ENCODE measurements at places on chromosomes 3 and 15.

DNA sequence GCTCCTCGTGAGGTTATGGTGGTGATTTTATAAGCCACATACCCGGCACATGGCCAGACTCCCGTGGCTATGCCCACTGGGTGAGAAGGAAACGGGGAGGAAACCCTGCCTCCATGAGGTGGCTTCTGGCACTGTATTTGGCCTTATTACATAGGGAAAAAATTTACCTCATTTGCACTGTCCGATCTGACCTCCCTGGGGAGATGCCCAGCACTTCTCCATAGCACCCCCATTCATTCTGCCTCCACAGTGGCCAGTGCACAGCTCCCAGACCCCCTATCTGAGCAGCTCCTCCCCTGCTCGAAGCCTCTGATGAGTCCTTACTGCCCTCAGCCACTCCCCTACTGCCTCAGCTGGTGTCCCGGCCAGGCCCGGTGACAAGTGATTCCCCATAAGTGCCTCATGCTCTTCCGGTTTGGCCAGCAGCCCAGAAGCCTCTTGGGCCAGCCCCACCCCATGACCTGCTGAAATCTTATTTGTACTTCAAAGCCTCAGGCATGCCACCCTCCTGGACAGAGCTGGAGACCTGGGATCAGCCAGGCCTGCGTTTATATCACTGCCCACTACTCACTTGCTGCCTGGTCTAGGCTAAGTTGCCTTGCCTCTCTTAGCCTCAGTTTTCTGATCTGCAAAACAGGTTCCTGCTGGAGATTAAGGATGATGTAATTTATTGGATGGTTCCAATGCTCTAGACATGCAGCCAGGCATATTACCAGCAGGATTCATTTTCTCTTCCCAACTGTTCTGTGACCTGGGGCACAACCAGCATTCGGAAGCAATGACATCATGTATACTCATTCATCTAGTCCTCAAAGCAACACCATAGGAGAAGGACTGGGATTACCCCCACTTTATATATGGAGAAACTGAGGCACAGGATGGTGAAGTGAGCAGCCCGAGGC, 30.6 kb upstream of the SLC6A6 start:
- peak; percentile 61 for DNase-seq

GRCh38 chr3:53495520-53496391, 1.3 kb downstream of the CACNA1D start:
- no peak for DNase-seq

DNA sequence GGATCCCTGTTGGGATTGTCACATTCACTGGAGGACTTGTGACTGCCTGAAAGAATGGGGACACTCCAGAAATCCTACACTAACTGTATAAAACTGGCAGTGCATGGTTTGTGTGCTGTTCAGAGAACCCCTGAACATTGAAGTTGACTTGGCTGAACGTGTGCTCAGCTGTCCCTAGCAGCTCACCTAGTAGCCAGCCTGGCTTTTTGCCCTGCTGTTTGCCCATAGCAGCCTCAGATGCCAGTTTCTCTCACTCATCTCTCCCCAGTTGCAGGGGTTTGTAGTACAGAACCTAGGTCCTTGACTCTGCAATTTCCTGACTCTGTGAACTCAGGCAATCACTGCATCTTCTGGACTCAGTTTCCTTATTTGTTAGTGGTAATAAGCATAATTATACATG, 63.0 kb downstream of the KCNAB1 start:
- DNase-seq: no peak

GRCh38 chr15:64060716-64061115, 14.4 kb upstream of the DAPK2 start:
- DNase-seq: no peak

DNA sequence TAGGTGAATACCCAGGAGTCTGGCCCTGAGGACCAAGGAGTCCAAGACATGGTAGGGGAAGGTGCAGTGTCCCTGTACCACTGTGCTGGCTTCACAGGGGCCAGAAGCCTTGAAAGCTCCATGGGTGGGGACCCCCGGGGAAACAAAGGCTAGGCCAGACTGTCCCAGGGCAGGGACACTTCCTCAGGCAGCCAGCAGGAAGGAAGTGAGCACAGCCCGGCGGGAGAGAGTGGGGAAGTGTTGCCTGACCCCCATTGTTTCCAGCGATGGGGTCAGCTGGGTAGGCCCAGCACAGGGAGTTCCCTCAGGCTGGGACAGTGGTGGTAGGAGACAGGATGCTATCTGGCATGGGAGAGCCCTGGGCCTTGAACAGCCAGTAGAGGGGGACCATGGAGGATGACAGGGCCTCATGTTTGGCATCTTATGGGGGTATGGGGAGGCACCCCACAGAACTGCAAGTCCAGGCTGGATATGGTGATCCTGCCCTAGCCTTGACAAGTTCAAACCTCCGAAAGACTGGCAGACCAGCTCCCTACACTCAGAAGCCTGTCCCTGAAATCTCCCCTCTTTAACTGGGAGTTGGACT, 1.2 kb upstream of the HYAL2 start:
- no peak for DNase-seq

GRCh38 chr3:53809267-53809666, 37.0 kb downstream of the CHDH start:
- DNase-seq: no peak

GRCh38 chr3:139187648-139188047, 143.0 kb upstream of the PRR23C start:
- DNase-seq: no peak

DNA sequence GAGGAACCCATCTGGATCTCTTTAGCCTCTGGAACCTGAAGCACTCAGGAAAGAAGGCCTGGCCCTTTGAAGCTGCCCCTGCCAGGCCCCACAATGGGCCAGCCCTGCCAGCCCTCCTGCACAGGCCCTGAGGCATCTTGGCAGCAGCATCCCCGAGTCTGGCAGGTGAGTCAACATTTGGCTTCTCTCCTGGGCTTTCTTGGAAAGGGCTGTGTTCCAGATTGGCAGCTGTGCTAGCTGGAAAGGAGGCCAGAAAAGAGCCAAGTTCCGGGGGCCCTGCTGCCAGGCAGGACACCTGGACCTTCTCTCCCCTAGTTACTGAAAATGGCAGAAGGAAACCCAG, 187.2 kb downstream of the SHQ1 start:
- DNase-seq: peak; percentile 84

DNA sequence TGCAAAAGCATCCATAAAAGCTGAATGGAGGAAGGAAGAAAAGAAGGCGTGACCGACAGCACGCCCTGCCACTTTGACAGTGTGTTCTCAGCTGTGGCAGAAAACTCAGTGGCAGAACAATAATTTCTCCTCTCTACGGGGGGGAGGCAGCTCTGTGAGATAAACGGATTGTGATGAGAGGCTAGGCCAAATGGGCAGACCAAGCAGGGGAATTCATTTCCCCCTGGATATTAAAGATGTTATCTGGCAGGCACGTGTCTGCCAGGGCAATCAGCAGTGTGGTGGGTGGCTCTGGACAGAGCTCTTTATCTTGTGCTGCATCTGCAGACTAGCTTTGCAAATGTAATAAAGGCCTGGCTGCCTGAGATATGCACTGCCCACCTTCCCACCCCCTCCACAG, 1.9 kb upstream of the RMDN3 start:
- no peak for DNase-seq

DNA sequence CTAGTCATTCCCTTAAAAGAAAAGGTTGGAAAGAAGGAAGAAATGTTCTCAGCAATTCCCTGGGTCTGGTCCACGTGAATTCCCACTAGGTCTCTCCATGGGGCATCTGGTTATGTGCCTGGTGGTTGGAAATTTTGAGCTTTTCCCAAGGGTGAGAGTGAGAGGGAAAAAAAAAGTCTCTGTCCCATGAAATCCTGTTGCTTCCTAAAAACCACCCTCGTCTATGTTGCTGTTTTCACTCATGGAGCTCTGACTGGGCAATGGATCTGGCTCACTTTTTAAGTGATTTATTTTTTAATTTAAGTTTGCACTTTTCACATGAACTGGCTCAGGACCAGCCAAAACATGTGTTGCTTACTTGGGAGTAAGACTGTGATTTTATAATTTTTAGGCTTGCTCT, 190.1 kb downstream of the CHST2 start:
- no peak for DNase-seq

- DNase-seq: no peak
Observed at GRCh38 chr15:98724494-98724893, 76.2 kb downstream of the IGF1R start.

- DNase-seq: no peak
Observed at GRCh38 chr15:80501476-80501875, 97.3 kb downstream of the ARNT2 start.

DNA sequence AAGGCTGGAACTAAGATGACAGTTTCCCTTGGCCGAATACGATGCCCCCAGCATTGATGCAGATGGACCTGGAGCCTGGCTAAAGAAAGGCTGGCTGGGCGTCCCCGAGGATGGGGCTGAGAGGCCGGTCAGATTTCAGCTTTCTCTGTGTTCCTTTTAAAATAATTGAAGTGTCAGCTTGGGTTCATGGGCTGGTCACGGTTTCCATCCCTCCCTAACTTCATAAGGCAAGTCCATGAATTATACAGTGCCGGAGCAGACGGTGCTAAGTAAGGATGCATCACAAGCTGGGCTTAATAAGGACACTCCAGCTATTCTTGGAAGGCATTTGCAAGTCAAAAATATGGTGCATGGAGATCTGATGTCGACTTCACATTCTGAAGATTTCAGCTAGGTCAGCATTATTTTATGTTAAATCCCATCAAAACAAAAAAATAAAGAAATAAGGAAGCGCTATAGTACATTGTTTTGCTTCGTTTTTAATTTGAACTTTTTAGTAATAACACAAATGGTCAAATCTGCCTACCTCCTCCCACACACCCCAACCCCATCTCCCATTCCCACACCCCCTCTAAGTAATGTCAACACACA, 220.8 kb downstream of the RPLP1 start:
- no peak for DNase-seq

DNA sequence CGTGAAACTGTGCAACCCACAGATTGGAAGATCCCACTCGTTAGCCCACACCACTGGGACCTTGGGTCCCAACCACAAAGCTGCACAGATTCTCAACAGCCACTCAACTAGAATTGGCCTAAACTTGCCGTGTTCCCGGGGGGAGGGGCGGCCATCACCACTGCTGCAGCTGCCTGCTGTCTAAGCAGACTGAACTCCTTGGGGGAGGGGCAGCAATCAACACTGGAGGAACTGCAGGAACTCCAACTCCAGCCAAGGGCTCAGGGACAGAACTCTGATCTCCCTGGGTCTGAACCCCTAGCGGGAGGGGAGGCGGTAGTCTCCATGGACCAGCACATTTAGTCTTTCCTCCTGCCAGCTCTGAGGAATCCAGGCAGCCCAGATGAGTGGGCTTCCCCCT, 205.9 kb downstream of the RSL24D1 start:
- DNase-seq: no peak

- no peak for DNase-seq
Observed at GRCh38 chr3:42799376-42799775, 4.9 kb downstream of the HIGD1A start.

- DNase-seq: no peak
Observed at GRCh38 chr15:59400103-59400813, 27.6 kb upstream of the MYO1E start.

DNA sequence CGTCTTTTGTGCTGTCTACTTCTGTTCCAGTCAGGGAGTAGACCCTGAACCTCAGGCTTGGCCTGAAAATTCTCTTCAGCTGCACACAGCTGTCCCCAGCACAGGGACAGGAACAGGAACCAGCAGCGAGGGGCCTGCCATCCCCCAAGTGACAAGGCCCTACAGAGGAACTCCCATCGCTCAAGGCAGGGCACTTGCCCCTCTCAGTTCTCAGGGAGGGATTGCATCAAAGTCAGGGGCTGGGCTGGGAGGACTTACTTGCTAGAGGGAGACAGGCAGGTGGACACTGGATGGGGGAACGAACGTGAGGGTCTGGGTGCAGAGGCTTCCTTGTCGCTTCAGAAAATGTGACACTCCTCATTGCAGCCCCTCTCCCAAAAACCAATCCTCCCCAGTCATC, 163.6 kb downstream of the CHSY1 start:
- DNase-seq: no peak

DNA sequence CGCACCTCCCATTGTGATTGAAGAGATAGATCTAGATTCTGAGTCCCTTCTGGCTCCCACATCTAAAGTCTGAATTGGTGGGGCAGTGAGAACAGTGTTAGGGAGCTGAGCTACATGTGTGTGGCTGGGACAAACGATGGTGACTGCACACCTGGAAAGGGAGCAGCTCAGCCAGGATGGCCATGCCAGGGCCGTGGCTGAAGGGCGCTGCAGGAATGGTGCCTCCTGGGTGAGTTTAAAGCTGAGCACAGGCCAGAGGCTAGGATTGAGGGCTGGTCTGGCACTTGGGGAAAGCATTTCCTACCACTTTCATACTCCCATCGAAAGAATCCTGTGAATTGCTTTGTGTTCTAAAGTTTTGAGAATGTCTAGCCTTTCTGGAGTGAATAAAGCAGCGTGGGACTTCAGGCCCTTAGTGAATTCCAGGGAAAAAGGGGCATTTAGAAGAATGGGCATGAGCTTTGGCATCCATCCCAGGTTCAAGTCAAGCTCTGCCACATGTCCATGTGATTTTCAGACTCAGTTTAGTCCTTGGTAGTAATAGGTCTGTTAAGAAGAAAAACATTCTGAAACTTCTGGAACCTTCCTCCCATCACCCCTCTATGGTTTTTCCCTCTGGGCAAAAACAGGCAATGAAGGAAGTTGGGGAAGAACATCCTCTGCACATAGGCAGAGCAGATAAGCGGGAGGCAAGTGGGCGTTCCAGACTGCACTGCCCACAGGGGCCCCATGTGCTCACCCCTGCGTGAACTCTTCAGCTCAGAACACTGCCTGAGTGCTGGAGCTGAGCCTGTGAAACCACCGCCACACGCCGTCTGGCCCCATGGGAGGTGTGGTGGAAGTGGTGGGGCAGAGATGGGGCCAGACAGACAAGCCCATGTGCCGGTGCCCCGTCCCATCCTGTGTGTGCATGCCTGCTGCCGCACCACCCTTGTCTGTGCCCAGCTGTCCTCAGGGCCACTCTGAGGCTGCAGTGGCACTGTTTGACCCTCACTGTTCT, 12.9 kb upstream of the CPNE9 start:
- DNase-seq: no peak

DNA sequence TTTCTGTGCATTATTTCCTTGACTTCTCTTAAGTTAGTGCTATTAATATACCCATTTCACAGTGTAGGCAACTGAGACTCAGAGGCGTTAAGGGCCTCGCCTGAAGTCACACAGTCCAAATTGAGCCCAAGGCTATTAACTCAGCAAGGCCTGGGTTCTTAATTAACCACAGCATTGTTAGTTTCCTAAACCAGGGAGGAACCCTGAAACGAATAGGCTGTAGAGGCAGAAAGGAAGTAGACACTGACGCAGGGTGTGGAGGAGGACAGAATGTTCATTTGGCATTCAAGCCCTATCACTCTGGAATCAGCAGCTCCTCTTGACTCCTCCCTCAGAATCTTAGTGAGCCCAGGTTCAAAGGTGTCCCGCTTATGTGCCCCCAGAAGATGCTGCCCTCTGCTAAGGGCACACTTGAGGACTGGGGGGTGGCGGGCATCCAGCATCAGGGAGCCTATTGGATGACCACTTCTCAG, 13.9 kb downstream of the ARHGEF3 start:
- no peak for DNase-seq

- DNase-seq: peak; percentile 42
Observed at GRCh38 chr15:57607570-57608000, 15.9 kb downstream of the MYZAP start.

GRCh38 chr3:72682936-72683452, 165.3 kb downstream of the SHQ1 start:
- DNase-seq: no peak

- no peak for DNase-seq
Observed at GRCh38 chr3:129610276-129610675, 3.8 kb upstream of the PLXND1 start.

- no peak for DNase-seq
Observed at GRCh38 chr3:99907959-99908544, 90.4 kb downstream of the CMSS1 start.

- peak; percentile 20 for DNase-seq
Observed at GRCh38 chr15:89442671-89443307, 53.6 kb downstream of the RHCG start.

All from fibroblast of lung (primary cell).